ENCODE measurements at places on chromosomes 12 and 14. TPM values are rescaled to one million over a fixed set of nuclear protein-coding genes. Genes with fewer than 3 reads are reported as not detected.
A peak's percentile ranks its signal among the peaks of the same experiment; 100 is the strongest.

DNM1L gene
- polyA plus RNA-seq = 128 TPM

GRCh38 chr12:111775205-111776193 is 8.8 kb downstream of the ALDH2 start:
- peak; percentile 96 for DNase-seq

GRCh38 chr14:34231626-34232025 is 230.4 kb downstream of the SPTSSA start:
- DNase-seq = no peak

DNA sequence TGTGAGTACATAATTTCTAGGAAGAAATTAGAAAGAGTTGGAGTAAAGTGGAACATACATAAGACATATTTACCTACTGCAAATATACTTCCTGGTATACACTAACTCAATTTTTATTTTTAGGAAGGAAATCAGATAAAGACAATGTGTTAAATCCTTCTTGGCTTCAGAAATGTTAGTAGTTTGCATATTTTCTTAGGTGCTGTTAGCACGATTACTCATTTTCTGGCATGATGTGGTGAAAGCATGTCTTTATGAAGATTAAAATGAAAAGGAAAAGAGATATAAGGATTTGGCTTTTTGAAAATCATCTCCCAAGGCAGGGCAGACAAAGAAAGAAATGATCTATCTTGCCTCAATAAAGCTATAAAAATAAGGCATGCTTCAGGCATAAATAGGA is 287.6 kb upstream of the E2F7 start:
- no peak for DNase-seq

GRCh38 chr12:11108862-11109261 is 16.7 kb upstream of the TAS2R43 start:
- no peak for DNase-seq

DNA sequence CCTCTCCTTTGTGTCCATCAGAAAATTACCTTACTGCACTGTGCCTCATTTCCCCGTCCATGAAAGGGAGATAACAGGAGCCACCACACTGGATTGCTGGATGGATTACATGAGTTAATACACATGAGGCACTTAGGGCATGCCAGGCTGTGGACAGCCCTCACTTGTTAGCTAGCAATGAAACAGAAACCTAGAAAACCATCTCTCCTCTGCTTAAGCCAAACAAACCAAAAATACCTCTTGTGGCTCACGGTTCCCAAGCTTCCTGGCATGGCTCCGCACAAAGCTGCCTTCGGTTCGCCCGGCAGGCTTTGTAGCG is 660 bp upstream of the HCFC2 start:
- DNase-seq = no peak

GRCh38 chr14:105313381-105314286 is 914 bp upstream of the PACS2 start:
- peak; percentile 64 for DNase-seq

DNA sequence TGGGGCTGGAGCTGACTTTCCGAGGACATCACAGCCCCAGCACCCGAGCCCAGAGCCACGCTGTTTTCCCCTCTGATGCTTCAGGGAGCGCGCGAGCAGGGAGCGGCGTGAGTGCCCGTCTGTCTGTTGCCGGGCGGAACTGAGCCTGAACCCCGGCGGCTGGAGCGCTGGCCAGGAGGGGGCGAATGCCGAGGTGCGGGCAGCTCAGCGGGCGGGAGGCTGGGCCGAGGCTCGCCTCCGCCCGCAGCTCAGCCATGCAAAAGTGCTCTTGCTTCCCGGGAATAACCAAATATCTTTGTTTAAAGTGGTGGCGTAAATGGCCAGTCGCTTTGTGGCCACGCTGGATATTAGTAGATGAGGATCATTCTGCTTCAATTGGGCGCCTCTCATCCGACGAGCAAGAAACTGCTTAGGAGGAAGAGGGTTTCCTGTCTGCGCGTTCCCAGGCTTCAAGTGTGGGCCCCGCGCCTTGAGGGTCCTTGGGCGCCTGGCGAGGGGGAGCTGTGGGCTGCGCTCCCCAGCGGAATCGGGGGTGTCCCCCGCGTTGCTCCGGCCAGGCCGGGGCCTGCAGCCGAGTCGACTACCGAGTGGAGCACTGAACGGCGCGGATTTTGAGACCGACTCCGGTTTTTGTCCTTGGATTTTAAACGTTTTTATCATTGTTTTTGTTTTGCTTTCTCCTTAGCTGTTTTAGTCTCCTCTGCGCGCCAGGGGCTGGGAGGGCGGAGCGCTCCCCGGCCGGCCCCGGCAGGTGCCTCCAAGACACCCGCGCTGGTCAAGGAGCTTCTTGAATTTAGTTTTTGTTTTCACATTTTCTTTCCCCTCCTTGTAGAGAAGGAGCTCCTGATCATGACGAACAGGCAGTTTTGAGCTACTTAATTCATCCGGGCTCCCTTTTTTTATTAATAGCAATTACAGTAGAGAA is 831 bp upstream of the NKX2-1 start:
- DNase-seq = peak; percentile 40

Measured in left lung (tissue), 14 donors.